ENCODE measurements at places on chromosomes 12 and 14.

DNA sequence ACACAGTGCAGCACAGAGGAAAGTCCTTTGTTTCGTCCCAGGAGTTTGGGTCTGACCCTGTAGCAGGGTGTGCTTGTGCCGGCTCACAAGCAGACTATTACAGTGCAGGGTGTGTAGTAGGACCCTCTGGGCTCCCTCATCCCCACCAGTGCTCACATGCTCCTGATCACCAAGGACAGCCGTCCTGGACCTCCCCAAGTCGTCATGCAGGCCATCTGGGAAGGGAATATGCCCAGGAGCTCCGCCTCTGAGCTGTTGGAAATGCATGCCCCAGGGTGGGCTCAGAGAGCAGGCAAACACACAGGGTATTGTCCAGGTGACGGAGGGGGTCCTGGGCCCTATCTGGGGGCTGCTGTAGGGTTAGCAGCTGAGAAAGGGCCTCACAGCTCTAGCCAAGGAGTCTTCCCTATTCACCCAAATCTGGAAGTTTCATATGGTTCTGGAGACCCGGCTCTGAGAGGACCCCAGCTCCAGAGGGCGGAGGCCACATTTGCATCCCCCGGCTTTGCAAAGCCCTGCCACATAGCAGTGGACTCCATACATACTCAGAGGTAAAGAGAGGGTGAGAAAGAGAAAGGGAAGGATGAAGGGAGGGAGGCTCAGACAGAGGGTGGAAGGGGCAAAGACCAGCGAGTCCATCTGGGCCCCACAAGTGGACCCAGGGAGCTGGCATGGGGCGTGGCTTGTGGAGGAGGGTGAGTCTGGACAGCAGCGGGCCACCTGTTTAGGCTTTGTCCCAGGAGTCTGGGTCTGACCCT lies 53.5 kb upstream of the PPP2R5C start:
- DNase-seq = no peak

GRCh38 chr14:20592574-20592973 lies 1.4 kb upstream of the RNASE12 start:
- DNase-seq = no peak

- peak; percentile 47 for DNase-seq
Observed at GRCh38 chr14:50333014-50333509, 20.9 kb downstream of the DMAC2L start.

DNA sequence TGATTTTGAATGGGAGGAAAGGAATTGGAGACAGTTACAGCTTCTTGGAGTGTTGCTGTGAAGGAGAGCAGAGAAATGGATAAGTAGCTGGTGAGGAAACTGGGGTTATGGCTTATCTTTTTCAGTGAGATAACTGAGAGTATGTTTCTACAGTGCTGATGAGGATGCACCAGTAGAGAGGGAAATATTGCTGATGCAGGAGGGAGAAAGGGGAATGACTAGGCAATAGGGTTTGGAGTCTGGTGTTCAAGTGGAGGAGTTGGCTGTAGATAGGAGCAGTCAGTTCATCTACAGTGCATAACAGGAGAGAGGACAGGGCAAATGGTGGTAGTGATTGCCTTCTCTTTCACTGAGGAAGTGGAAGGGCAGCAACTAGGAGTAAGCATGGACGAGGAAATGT lies 33.0 kb downstream of the SPATS2 start:
- DNase-seq = no peak

DNA sequence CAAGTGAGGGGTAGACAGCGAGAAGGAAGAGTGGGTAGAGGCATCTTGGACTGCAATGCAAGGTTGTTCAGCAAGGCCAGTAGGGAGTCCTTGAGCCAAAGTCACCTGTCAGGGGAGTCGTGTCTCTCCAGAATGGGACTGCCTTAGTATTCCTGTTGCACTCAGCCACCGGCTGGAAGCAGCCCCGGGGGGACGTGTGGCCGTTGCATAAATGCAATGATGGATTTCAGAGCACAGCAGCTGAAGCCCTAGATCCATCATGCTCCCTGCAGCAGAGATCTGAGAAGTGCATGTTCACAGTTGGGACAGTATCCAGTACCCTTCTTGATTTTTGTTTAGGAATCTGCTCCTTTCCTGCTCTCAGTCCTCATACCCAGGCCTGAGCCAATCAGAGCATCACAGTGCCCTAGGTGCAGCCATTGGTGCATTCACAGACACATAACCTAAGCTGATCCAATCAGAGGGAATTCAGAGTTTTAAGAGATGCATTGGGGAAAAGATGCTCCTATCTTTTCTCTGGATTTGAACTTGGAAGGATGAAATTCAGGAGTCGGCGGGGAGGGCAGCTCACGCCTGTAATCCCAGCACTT lies 62.9 kb downstream of the HSPB8 start:
- no peak for DNase-seq
